ENCODE measurements at places on chromosomes 16 and 17. TPM values are rescaled to one million over a fixed set of nuclear protein-coding genes. Genes with fewer than 3 reads are reported as not detected.
A peak's percentile ranks its signal among the peaks of the same experiment; 100 is the strongest.

DNA sequence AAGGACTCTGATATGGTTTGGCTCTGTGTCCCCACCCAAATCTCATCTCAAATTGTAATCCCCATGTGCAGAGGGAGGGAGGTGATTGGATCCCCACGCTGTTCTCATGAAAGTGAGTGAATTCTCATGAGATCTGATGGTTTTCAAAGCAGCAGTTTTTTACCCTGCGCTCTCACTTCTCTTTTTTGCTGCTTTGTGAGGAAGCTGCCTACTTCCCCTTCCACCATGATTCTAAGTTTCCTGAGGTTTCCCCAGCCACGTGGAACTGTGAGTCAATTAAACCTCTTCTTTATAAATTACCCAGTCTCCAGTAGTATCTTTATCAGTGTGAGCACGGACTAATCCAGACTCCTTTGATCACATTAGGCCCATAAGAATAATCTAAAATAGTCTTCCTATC is 719.7 kb upstream of the CDH8 start:
- no peaks in the 10 kb centered on the region for H3K27me3 ChIP-seq
- H3K4me3 ChIP-seq: no peak overlapping the region
- H3K27ac ChIP-seq: no peak overlapping the region
- DNase-seq: no peak

The TGFB1I1 gene
- 6.0 TPM for total RNA-seq

- DNase-seq: no peak
- H3K36me3 ChIP-seq: no peaks in the 10 kb centered on the region
- H3K27ac ChIP-seq: no peak overlapping the region
- no peaks in the 10 kb centered on the region for H3K4me1 ChIP-seq
- H3K4me3 ChIP-seq: no peak overlapping the region
- no peaks in the 10 kb centered on the region for H3K27me3 ChIP-seq
Observed at GRCh38 chr17:34840750-34841149, 120.5 kb downstream of the CCT6B start.

- no peak overlapping the region for H3K4me3 ChIP-seq
- H3K27ac ChIP-seq: no peak overlapping the region
- no peaks in the 10 kb centered on the region for H3K36me3 ChIP-seq
- no peak for DNase-seq
Observed at GRCh38 chr17:32725697-32726096, 151.2 kb downstream of the MYO1D start.

DNA sequence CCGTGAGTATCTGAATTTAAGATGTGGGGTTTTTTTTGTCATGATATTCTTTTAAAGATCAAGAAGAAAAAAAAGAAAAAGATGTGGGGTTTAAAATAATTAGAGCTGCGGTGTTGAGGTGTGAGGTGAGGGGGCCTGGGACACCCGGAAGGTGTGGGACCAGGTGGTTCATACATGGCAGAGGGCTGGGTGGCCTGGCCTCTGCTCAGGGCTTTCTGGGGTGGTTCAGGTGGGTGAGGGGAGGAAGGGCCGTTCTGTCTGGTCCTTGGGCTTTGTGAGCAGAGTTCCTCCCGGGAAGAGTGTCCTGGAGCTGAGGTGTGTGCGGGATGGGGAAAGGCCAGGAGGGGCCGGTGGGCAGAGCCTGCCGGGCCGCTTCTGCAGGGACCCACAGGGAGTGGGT is 5.0 kb downstream of the PRSS27 start:
- H3K36me3 ChIP-seq: no peaks in the 10 kb centered on the region
- peaks cover 15% of the 10 kb centered on the region for H3K4me1 ChIP-seq
- H3K27ac ChIP-seq: no peak overlapping the region
- no peaks in the 10 kb centered on the region for H3K27me3 ChIP-seq

DNA sequence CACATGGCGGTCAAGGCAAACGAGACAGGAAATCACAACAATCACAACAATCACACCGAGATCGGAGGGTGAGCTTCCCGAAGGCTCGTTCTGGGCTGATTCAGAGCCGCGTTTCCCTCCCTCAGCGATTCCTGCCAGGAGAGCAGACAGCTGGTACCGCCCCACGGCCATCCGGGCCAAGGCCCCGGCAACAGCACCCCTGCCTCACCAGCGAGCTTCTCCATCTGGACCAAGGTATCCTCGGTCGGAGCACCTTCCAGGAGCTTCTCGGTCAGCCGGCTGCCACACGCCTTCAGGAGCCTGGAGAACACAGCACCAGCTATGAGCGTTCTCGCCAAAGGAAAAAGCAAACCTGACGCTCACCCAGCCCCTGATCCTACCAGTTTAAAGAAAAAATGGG is 15.2 kb upstream of the PLD6 start:
- H3K4me3 ChIP-seq: no peak overlapping the region
- H3K36me3 ChIP-seq: no peaks in the 10 kb centered on the region
- H3K27me3 ChIP-seq: no peaks in the 10 kb centered on the region
- DNase-seq: no peak
- H3K27ac ChIP-seq: no peak overlapping the region
- H3K4me1 ChIP-seq: no peaks in the 10 kb centered on the region

- no peak overlapping the region for H3K27ac ChIP-seq
- H3K4me3 ChIP-seq: no peak overlapping the region
- no peaks in the 10 kb centered on the region for H3K4me1 ChIP-seq
- no peaks in the 10 kb centered on the region for H3K36me3 ChIP-seq
Observed at GRCh38 chr17:792277-792676, 10.1 kb downstream of the MRM3 start.

- no peaks in the 10 kb centered on the region for H3K36me3 ChIP-seq
- H3K4me3 ChIP-seq: peak overlapping the region; percentile 77
- H3K4me1 ChIP-seq: peaks cover 18% of the 10 kb centered on the region
- no peak for DNase-seq
- H3K27ac ChIP-seq: peak overlapping the region; percentile 84
Observed at GRCh38 chr17:44069974-44070454, 521 bp upstream of the G6PC3 start.

DNA sequence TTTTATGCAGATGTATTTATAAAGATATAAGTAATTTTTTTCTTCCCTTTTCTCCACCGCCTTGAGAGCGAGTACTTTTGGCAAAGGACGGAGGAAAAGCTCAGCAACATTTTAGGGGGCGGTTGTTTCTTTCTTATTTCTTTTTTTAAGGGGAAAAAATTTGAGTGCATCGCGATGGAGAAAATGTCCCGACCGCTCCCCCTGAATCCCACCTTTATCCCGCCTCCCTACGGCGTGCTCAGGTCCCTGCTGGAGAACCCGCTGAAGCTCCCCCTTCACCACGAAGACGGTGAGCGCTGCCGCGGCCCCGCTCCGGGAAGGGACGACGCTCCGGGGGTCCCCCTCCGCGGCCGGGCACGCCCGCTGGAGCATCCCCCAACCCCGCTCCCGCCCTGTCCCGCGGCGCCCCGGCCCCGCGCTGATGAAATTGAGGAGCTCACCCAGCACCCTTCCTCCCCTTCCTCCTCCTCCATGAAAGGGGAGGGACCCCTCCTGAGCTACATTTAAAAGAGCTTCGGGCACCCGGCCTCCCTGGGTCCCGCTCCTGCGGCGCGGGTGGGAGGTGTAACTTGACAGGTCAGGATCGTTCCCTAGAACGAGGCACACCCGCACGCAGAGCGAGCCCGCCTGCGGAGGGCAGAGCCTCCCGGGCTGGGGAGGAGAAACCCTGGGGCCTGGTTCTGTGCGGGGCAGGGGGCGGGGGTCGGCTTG is 706 bp downstream of the HLF start:
- no peaks in the 10 kb centered on the region for H3K36me3 ChIP-seq
- peak overlapping the region; percentile 36 for H3K4me3 ChIP-seq
- peak; percentile 59 for DNase-seq
- H3K27ac ChIP-seq: peak overlapping the region; percentile 38
- H3K4me1 ChIP-seq: peaks cover 19% of the 10 kb centered on the region

DNA sequence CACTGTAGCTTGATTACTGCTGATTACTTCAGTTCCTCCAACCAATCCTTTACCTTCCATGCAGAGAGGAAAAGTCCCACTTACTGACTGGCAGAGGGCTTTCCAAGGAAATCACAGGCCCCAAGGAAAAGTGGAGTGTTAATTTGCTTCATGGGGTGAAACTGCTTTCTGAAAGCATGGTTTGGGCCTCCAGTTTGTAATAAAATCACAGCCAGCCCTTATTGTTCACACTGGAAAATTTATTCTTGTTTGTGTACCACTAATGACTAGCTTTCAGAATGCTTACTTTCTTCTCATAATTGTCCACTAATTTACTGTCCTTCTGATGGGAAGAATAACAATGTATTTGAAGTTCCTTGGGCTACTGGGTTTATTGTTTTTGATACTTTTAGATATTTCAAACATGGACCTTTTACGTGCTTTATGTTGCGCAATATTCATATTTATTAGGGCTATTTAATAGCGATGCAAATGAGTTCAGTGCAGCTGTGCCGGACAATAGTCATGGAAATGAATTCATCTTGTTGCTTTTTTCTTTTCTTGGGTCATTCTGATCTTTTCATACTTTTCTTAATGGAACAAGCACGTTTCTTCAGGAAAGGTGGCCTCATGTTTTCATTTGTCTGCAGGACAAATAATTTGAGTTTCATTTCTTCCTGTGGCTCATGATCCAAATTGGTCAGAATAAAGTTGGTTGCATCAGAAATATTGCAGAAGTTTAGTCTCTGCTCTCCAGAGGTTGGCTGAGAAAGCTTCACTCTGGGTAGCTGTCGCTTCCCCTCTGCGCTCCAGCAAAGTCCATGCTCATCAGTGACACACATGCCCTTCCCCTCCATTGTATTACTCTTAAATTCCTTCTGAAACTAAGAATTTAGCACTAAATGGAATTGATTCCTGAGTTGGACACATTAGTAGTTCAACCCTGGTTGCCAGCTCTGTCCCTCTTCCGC is 128.7 kb downstream of the PRKCA start:
- H3K4me1 ChIP-seq: no peaks in the 10 kb centered on the region
- DNase-seq: no peak
- no peaks in the 10 kb centered on the region for H3K36me3 ChIP-seq
- no peaks in the 10 kb centered on the region for H3K27me3 ChIP-seq

DNA sequence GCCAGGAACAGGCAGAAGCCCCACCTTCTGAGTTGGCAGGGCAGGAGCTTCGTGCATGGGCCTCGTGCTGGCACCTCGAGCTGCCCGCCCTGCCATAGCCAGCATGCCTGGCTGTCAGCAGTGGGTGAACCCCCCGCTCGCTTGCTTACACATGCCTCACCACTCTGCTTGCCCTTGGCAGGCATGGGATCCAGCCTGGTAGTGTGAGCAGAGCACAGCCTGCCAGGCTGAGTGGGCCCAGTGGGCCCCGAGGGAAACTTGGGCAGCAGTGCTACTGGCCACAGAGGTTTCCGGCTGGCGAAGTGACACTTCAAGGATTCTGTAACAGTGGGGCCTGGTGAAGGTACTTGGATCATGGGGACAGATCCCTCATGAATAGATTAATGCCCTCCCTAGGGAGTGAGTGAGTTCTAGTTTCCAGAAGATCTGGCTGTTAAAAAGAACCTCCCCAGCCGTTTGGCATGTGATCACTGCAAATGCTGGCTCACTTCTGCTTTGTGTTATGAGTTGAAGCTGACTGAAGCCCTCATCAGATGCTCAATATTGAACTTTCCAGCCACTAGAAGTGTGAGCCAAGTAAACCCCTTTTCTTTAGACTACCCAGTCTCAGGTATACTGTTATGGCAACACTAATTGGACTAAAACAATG is 114.7 kb downstream of the BCAS3 start:
- H3K27ac ChIP-seq: no peak overlapping the region
- H3K4me1 ChIP-seq: no peaks in the 10 kb centered on the region
- no peaks in the 10 kb centered on the region for H3K36me3 ChIP-seq
- no peak for DNase-seq

DNA sequence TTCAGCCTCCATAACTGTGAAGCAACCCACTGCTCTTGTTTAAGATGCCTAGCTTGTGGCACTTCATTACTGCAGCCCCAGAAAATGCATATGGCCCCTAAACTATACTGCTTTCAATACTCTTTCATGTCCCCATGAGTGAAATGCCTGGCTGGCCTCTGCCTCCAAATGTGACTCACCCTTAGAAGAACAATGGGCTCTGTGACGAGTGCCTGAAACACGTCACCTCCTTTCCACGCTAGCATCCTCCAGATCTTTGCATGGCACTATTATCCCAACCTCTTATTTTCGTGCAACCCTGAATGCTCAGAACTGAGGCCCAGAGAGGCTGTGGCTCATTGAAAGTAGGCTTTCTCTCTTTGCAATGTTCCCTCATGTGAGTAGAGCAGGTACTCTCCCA is 233.1 kb downstream of the CBLN1 start:
- H3K27me3 ChIP-seq: no peaks in the 10 kb centered on the region
- DNase-seq: no peak
- no peaks in the 10 kb centered on the region for H3K4me1 ChIP-seq
- no peak overlapping the region for H3K4me3 ChIP-seq

The CD300LB gene
- not detected for total RNA-seq

The KRTAP2-1 gene
- total RNA-seq: not detected

GRCh38 chr16:78993346-78993745 is 607.2 kb downstream of the MAF start:
- no peak overlapping the region for H3K27ac ChIP-seq
- no peaks in the 10 kb centered on the region for H3K36me3 ChIP-seq
- DNase-seq: no peak
- H3K4me1 ChIP-seq: no peaks in the 10 kb centered on the region
- H3K27me3 ChIP-seq: no peaks in the 10 kb centered on the region

The SLC5A2 gene
- not detected for total RNA-seq

GRCh38 chr17:67753026-67753425 is 35.3 kb downstream of the NOL11 start:
- no peak overlapping the region for H3K27ac ChIP-seq
- DNase-seq: no peak
- H3K4me1 ChIP-seq: no peaks in the 10 kb centered on the region

DNA sequence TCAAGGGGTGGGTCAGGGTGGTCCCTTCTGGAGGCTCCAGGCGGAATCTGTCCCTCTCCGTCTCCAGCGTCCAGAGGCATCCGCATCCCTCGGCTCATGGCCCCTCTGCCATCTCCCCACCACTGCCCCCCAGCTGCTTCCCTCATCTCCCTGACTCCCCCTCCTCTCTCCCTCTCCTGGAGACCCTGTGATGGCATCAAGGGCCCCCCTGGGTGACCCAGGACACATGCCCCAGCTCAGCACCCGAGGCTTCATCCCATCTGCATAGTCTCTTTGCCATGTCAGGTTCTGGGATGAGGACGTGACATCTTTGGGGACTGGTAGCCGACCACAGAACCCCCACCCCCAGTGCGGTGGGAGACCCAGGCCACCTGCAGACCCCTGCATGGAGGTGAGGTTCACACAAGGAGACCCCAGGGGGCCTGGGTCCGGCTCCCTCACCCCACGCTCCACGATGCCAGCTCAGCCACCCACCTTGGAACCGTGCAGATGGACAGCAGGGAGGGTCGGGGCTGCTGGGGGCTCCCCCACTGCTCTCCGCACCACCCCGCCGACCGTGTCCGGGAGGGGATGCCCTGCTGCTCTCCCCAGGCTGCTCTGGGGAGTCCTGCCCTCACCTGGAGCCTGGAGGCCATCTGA is 3.8 kb downstream of the SECTM1 start:
- peak overlapping the region; percentile 92 for H3K27ac ChIP-seq
- no peak for DNase-seq
- no peak overlapping the region for H3K4me3 ChIP-seq
- no peaks in the 10 kb centered on the region for H3K36me3 ChIP-seq
- H3K27me3 ChIP-seq: no peaks in the 10 kb centered on the region

GRCh38 chr16:75589306-75589705 is 23.1 kb downstream of the GABARAPL2 start:
- H3K27ac ChIP-seq: peak overlapping the region; percentile 71
- no peaks in the 10 kb centered on the region for H3K36me3 ChIP-seq
- no peaks in the 10 kb centered on the region for H3K27me3 ChIP-seq
- DNase-seq: no peak
- no peaks in the 10 kb centered on the region for H3K4me1 ChIP-seq
- H3K4me3 ChIP-seq: no peak overlapping the region
